Dermis lymphatic vessel endothelial cell (primary cell): ENCODE measurements at places on chromosomes 4 and X. TPM values are rescaled to one million over a fixed set of nuclear protein-coding genes. Genes with fewer than 3 reads are reported as not detected.

The NEUROG2 gene
- not detected in 2 replicates for total RNA-seq

The KLHL13 gene
- total RNA-seq, result 0.34 and 0.54 TPM in 2 replicates

The PRSS12 gene
- total RNA-seq, result 7.0 and 8.2 TPM in 2 replicates

The FBXO8 gene
- total RNA-seq, result 35.7 and 36.4 TPM in 2 replicates

The DRD5 gene
- not detected in 2 replicates for total RNA-seq

The MAOA gene
- 114 and 136 TPM in 2 replicates for total RNA-seq
